ENCODE measurements at places on chromosomes 5 and 9.

DNA sequence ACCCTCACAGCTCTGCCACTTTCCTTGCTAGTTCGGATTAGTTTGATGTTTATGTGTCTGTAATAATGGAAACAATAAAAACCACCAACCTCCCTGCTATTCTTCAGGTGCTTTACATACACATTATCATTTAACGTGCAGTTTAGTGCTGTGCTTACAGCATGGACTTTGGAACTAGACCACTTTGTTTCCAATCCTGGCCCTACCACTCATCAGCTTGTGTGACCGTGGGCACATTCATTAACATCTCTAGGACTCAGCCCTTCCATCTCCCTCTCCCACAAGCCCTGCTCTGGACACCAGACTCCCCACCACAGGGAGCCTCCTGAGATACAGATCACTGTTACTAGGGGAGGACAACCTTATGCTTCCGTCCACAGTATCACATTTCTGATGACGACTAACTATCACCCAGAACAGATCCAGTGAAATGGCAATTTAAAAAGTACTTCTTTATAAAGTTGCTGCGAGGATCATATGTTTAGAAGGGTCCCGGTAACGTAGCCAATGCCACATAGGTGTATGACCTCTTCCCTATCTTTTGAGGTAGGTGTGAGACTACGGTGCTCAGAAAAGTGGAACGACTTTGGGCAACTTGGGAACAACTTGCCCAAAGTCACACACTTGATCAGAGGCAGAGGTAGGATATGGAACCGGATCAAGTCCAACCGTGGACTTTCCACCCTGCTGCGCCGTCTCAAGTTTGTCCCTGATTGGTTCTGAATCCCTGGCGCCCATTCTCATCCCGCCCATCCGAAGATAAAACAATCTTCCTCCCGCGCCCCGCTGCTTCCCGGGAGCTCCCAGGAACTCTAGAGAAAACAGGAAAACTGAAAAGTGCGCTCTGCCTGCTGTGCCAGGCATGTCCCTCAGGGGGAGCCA, 132.4 kb upstream of the NIPBL start:
- DNase-seq, result no peak

DNA sequence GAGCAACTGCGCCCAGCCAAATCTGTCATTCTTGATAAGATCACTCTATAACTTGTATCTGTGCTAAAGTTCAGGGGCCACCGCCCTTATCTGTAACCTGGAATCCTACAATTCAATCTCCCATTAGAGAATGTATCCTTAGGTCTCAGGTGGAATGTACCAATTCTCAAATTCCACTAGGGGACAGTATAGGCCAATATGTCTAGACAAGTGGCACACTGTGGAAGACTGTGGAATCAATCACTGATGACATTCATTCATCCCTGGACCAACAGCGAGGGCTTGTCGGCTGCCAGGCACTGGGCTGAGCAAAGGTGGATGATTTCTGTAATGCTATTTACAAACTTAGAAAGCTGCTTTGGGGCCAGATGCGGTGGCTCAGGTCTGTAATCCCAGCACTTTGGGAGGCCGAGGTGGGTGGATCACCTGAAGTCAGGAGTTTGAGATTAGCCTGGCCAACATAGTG, 28.7 kb upstream of the MEGF9 start:
- no peak for DNase-seq

GRCh38 chr9:138072161-138072842, 194.7 kb downstream of the CACNA1B start:
- DNase-seq, result no peak

DNA sequence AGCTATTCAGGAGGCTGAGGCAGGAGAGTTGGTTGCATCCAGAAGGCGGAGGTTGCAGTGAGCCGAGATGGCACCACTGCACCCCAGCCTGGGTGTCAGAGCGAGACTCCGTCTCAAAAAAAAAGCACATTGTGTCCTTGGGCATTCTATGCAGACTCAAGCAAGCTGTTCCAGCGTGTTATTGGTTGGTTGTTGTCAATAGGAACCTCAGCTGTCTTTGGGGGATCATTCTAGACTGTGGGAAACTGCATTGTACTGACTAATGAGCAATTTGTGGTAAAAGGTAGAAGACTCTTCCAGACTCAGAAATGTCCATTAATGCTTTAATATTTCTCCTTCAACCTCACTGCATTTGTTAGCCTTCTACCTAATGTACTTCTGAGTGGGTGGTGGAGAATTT, 379.5 kb upstream of the GRAMD2B start:
- no peak for DNase-seq

DNA sequence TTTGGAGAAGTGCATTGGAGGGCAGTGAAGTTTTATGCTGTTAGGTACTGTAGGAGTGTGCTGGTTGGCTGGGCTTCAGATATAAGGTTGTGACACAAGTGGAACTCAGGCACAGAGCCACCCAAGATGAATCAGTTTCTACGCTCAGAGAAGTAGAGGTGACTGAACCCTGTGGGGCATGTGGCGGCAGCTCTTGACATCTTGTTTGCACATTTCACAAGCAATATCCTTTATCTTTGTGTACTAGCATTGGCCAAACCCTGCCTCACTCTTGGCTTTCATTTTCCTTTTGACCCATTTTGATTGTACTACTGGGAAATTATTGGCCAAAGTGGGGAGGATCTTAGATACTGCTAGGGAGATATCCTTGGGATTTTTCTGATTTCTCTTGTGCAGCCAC, 110.0 kb downstream of the PSAT1 start:
- DNase-seq, result no peak

GRCh38 chr9:77000330-77000729, 19.1 kb upstream of the FOXB2 start:
- DNase-seq, result no peak

GRCh38 chr5:141898448-141899049, 20.3 kb upstream of the PCDH1 start:
- no peak for DNase-seq

DNA sequence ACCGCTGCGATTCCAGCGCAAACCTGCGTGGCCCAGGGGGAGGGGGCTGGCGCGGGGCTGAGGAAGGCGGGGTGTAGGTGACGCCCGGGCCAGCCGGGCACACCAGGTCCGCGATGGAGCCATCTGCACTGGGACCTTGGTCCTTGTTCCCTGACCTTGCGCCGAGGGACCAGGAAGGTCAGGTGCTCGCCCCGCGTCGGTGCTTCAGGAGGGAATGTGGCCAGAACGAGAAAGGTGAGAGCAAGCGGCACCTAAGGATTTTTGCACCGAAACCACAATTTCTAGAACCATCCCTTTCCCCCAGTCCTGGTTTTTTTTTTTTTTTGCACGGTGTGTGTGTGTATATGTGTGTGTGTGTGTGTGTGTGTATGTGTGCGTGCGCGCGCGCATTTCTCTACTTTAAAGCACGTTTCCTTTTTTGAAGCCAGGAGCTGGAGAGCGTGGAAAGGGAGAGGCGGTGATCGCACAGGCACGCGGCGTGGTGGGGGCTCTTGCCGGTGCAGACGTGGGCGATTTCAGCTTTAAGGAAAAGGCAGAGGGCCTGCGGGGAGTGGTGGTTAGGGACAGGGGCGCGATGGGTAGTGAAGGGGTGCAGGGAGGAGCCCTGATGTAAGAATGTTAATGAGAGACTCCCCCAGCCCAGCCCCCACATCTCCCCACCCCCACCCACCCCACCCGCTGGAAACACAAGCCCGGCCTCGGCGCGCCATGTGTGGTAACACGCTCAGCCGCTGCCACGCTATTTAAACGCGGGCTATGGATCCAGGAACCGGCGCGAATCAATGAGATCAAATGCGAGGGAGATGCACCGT, at the start of gene NPR3:
TSS of gene NPR3 (plus strand) at position 772 of the 812 bp plus-strand sequence. CDS start 456 bp downstream, outside the sequence.
- DNase-seq, result no peak

- no peak for DNase-seq
Measured at GRCh38 chr9:106596984-106597383, 266.0 kb upstream of the ZNF462 start.

DNA sequence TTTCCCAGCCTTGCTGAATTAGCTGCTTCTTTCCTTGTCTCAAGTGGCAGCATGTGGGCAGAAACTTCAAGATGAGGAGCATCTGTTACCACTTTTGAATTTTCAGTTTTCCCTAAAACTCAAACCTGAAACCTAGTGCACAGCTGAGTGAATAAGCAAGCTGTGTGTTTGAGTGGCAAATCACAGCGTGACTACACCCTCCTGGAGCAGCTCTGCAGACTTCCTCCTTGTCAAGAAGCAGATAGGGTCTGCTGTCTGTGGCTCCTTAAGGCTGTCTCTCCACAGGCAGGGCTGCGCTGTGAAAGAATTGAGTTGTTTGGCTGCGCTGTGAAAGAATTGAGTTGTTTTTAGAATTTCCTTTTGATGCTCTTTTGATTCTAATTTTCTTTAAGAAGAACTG, 179.7 kb upstream of the HAPLN1 start:
- DNase-seq, result no peak

DNA sequence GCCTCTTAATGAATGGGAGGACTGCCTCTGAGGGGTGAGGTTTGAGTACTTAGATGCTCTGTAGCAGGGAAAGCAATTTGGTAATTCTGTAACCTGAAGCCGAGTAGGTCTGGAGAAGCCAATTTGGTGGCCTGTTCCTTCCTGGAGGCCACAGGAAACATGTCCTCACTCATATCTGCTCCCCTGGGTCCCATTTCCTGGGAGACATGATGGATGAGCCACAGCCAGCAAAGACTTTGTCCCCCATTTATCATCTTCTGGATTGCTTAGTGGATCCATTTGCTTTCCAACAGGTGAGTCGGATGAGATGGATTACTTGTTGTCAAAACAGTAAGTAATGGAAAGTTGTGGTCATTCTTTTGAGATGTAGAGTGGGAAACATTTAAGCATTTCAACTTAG, 99.8 kb upstream of the KLF9 start:
- no peak for DNase-seq

- no peak for DNase-seq
Measured at GRCh38 chr5:78573318-78573717, 75.3 kb downstream of the LHFPL2 start.

GRCh38 chr9:90898228-90898627, 96.6 kb downstream of the SYK start:
- DNase-seq, result no peak

- DNase-seq, result no peak
Measured at GRCh38 chr9:90942555-90942954, 140.9 kb downstream of the SYK start.

- no peak for DNase-seq
Measured at GRCh38 chr5:2201832-2202231, 319.1 kb upstream of the IRX4 start.

DNA sequence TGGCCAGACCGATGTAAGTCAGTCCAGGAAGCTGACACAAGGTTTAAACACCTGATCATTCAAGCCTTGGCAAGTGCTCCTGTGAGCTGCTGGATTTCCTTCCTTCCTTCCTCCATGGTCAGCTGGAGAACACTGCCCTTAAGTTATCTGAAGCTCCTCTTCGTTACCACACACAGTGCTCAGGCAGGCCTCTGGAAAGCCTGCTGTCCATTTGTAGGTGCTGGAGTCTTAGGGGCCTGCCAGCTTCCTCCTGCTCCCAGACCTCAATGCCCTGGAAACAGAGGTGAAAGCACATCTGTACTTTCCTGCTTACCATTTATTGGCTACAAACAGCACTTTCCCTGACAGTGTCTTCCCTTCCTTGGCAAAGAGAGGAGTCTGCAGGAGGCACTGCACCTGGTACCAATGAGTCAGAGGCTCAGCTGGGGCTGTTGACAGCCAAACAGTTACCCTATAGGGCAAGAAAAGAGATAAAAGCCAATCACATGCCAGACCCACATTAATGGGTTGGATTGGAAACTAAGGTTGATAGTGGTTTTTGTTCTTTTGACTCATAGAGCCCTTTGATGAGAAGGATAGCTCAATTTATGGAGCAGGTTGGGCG, 72.6 kb upstream of the PUM3 start:
- DNase-seq, result no peak

DNA sequence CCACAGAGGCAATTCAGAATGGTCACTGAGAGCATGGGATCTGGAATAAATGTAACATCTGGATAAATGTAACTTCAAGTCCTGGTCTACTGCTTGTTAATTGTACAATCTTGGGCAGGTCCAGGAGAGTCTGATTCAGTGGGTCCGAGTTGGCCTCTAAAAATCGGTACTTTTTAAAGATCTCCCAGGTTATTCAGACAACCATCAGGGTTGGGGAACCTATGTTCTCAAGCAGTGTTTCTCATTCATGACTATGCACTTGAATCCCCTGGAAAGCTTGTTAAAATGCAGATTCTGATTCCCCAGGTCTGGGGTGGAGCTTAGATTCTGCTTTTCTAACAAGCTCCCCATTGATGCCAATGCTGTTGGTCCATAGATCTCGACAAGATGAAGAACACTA, 14.8 kb downstream of the ANXA1 start:
- DNase-seq, result no peak

GRCh38 chr9:83596899-83597504, 25.9 kb upstream of the IDNK start:
- DNase-seq, result peak; percentile 39

GRCh38 chr5:152061095-152061494, 136.4 kb upstream of the GLRA1 start:
- no peak for DNase-seq

GRCh38 chr9:124497441-124497840, 9.8 kb downstream of the NR5A1 start:
- DNase-seq, result no peak

DNA sequence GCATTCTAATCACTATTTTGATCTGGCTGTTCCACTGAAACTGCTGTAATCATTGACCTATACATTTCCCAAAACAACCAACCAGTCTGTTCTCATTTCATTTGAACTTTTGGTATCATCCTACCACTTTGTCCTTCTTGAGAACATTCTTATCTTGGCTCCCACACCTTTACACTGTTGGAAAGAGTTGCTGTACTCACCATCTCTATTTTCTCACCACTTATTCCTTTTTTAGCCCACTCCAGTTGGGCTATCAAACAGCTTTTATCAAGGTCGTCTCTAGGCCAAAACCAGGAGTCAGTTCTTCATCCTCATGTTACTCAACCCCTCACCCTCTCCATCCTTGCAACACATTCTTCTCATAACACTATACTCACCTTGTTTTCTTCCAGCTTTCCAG, 170.1 kb downstream of the KDM4C start:
- DNase-seq, result no peak

DNA sequence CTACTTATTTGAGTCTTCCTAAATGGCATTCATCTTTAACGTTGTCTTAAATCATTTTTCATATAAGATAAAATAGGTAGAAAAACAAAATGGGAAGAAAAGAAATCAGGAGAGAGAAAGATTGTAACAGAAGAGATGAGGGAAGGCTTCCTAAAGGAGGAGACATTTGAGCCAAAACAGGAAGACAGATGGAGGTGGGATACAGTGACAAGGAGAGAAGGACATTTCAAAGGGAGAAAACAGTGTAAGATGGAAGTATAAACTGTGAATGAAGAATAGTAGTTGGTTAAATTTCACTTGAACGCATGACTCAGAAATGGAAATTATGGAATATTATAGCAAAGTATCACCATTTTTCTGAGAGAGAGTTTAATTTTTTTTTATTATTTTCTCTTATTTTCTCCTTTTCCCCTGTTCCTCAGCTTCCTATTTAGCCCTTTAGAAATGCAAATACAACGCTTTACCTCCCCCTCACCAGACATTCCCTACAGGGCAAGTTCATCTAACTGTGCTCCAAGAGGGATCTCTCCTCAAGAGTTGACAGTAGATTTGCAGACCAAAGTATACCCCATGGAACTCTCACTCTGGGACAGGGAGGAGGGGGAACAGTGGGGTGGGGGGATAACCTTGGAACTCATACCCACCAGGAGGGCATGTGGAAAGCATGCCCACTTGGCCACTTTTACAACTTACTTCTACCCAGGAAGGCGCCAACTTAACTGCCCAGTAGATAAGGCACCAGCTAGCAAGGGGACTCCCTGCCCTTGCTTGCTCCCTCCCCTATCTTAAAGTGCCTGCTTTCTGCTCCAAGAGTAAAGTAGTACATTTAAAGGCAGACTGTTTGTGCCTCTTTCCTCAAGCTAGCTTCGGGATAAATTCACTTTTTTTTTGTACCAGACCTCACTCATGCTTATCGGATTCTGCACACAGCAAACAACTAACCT, 304.7 kb upstream of the POU5F2 start:
- DNase-seq, result no peak

Measured in stimulated activated CD4-positive, alpha-beta T cell treated with anti-CD3 and anti-CD28 coated beads, Interleukin-1b, Interleukin-23, amount 100 ng/mL, for 48 hours (primary cell).